Stimulated activated CD4-positive, alpha-beta T cell treated with anti-CD3 and anti-CD28 coated beads, Interleukin-4, amount 100 ng/mL, for 1 hour (primary cell): ENCODE measurements at places on chromosomes 6 and 20.

GRCh38 chr6:113524826-113525225 is 332.3 kb upstream of the MARCKS start:
- no peak for DNase-seq

GRCh38 chr6:12614456-12614855 is 102.1 kb upstream of the PHACTR1 start:
- DNase-seq, result no peak

DNA sequence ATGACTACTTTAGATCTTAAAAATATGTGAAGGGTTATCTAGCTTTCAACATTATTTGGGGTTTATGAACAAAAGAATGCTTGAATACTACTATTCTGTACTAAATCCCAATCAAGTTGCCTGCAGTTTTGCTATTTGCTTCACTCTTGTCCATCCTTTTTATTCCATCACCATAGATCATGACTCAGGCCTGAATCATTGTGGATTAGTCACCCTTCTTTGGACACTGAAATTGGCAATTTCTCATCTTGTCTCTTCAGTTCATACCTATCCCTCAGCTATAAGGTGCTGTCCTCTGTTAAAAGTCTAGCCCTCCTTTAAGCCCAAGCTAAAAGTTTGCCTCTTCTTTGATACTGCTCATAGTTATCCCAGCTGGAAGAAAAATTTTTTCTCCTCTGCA is 199.1 kb downstream of the CENPW start:
- no peak for DNase-seq

- DNase-seq, result no peak
These were observed 35.9 kb upstream of the IRAK1BP1 start for GRCh38 chr6:78831492-78831891.
